ENCODE measurements at places on chromosomes 7 and 10.

DNA sequence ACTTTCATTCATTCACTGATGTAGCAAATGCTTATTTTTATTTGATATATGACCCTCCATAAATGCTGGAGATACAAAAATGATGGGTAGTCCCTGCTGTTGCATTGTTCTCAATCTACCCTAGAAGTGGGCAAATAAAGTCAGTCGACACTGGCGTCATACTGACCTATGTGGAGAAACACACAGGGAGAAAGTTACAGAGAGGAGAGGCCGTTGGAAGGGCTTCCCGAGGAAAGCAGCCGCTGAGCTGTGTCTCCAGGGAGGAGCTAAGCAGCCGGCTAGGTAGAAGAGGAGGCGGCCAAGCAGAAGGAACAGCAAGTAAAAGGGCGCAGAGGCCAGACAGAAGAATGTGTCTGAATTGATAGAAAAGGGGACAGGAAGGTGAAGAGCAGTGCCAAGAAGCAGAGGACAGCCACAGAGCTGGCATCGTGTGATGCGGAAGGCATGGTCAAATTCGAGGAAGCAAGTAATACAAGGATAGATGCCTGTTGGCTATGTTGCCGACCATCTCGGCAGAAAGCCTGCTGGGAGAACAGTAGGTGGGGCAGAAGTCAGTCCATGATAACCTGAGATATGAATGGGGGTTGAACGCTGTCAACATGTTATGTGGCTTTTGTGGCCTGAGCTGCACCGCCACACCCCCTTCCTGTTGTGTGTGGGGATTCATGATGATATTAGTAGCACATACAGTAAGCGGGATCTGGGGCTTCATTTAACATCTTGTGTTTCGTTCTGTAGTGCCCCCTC is 25.9 kb downstream of the ST8SIA6 start:
- peak; percentile 54 for DNase-seq

GRCh38 chr7:80860554-80860953 is 58.3 kb downstream of the SEMA3C start:
- no peak for DNase-seq

DNA sequence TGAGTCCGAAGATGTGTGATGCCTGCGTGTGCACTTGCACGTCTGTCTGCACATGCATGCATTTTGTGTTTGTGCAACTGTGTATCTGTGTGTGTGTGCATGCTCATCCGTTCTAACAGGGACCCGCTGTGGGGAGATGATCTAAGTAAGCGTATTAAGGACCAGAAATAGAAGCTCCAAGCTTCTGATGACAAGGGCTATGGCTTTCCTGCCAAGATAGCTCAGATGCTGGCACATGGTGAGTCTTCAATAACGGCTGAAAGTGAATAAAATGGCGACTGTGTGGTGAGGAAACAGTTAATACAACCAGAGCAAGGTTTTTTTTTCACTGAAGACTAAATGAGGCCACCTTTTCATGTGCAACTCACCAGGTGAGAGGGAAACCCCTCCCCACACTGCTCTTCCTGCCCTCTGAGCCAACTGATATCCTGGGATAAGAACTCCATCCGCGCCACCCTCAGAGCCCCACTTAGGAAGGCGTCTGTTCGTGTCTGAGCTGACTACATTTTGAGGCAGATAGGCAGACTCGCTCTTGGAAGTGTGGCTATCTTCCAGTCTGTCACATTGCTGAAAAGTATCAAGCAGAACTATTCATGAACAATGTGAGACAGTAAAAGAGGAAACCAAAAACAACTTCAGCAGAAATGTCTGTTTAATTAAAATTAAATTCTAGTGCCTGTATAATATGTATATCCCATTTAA is 47.4 kb upstream of the TCERG1L start:
- DNase-seq: no peak

- DNase-seq: no peak
Measured at GRCh38 chr7:3710531-3710930, 409.5 kb downstream of the SDK1 start.

GRCh38 chr10:8437896-8438295 is 383.4 kb downstream of the GATA3 start:
- DNase-seq: no peak

DNA sequence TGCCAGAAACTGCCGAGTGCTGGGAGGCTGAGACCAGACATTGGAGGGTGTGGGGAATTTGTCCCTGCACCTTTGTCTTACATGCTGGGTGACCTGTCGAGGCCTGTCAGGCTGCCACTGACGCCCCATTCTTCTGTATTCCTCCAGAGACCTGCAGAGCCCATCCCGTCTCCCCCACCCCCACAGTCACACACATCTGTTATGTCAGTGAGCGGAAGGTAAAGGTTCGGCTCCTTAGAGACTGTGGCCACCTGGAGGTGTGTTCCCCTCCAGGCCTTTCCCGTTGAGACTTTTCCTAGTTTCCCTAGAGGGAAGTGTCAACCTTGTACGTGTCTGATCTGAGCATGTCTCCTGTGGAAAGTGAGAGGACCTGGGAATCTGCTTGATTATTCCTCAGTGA is 84.5 kb downstream of the ATXN7L1 start:
- DNase-seq: no peak

- no peak for DNase-seq
Measured at GRCh38 chr7:77838929-77839491, 40.4 kb downstream of the PHTF2 start.

DNA sequence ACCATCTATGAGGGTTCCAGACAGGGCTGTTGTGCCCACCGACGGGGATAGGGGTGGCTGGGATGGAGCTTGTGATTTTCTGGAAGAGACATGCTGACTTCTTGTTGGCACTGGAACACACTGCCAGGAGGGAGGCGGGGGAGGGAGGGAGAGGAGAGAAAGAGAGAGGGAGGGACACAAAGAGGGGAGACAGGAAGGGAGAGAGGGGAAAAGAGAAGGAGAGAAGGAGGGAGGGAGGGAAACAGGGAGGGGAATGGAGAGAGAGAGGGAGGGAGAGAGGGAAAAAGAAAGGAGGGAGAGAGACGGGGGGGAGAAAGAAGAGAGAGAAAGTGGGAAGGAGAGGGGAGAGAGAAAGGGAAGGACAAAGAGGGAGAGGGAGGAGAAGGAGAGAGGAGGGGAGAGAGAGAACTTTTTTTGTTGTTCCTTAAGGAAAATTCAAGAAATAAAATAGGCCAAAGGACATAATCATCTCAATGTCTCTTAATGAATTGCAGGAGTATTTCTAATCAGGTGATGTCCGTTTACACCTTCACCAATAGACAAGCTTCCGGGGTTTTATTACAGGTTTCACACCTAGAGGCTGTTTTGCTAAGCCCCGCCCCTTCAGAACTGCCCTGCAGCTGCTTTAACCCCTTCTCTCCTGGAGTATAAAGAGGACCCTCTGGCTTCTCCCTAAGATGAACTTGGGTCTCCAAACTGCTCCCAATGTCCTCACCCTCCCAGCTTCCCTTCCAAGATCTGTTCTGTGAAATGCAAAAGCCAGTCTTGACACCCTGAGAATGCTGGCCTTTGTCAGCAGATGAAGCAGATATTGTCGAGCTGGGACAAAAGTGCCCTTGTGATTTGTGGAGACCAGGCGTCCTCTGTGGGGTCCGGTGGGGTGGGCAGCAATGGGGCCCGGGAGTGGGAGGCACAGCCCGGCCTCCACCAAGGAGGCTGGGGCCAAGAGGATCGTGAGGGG is 82.0 kb upstream of the GTF2IRD1 start:
- no peak for DNase-seq

DNA sequence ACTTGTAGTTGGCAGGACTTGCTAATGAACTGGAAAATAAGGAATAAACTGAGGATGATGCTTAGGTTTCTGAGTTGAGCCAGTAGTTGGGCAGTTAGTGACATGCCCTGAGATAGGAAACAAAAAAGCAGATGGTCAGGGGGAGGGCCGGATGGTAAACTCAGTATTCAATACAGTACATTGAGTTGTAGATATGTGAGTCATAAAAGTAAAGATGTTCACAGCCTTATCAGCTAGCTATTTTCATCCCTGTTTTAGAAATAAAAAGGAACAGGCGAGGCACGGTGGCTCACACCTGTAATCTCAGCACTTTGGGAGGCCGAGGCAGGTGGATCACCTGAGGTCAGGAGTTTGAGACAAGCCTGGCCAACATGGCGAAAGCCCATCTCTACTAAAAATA is 22.2 kb upstream of the NRBF2 start:
- DNase-seq: no peak

- no peak for DNase-seq
Measured at GRCh38 chr10:529468-530230, 159.8 kb downstream of the DIP2C start.

DNA sequence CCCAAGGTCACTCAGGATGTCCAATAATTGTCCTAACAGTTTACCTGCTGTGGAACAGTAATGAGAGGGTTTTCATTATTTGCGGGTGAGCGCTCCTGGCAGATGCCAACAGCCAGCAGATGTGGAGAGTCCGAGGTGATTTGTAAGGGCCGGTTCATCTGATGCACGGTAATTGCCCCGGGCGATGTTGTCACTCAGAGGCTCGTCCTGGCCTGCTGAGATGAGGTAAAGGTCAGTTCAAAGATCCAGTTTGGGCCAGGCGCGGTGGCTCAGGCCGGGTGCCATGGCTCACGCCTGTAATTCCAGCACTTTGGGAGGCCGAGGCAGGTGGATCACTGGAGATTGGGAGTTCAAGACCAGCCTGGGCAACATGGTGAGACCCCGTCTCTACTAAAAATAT is 16.9 kb downstream of the LHPP start:
- DNase-seq: no peak

- no peak for DNase-seq
Measured at GRCh38 chr10:35503578-35503977, 101.6 kb upstream of the GJD4 start.

DNA sequence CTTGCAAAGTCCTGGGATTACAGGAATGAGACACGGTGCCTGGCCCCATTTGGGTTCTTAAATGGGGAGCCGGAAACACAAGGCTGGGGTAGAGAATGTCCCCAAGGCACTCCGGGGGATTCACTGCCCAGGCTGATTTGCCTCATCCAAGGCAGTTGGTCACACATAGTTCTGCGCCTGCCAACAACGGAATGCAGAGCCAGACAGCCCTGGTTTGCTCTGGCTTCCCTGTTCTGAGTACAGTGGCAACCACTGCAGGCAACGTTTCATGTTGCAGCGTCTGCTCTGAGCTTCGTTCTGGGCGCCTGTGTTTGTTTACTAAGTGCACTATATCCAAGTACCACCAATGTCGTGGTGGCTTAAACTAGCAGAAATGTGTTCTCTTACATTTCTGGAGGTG is 61.7 kb upstream of the C1QL3 start:
- no peak for DNase-seq

GRCh38 chr7:120709972-120710320 is 148.0 kb downstream of the TSPAN12 start:
- DNase-seq: no peak

- DNase-seq: no peak
Measured at GRCh38 chr10:116281775-116282174, 8.8 kb upstream of the GFRA1 start.

- no peak for DNase-seq
Measured at GRCh38 chr7:23765943-23766342, 55.9 kb downstream of the STK31 start.

DNA sequence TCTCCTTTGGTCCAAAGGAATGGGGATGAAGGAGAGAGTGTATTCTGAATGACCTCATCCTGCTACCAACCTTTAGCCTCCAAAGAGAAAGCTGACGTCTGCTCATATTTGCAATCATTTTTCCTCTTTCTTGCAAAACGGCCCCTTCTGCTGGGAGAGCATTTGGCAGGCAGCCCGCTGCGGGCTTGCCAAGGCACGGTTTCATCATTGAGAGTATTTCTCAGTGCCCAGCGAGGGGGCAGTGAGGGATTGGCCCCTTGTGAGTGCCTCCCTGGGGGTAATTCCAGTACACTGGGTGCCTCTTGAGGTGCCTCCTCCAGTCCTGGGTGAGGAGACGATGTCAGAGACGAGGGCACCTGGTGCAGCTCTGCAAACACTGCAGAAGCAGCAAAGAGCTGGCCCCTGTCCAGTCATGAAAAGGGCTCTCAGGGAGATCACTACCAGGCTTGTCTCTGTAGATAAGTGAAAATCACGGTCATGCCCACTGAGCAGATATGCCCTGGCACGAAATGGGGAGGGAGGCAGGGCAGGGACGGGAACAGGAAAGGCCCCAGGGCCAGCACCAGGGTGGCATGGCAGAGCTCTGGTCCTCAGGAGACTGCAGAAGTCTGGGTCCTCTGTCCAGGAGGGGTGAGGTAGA is 48.7 kb upstream of the SHH start:
- no peak for DNase-seq

- DNase-seq: no peak
Measured at GRCh38 chr10:91201213-91201996, 19.1 kb upstream of the PCGF5 start.

DNA sequence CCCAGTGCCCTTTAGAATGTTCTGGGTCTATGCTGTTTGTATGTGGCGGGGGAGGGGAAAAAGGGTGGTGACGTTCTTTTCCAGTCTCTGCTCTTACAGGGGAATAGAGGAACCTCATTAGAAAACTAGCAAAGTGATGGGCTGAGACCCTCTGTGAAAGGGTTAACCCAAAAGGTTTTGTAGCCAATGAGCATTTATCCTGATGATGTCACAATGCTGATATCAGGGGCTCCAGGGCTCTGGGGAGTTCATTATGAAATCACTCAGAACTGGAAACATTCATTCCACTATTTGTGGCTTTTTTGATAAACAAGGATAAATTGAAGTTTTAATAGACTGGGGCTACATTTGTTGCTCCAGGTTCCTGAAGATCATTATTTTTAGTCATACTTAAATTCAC is 71.7 kb downstream of the ARID5B start:
- DNase-seq: no peak

GRCh38 chr10:36789974-36790373 is 335.4 kb upstream of the ANKRD30A start:
- DNase-seq: no peak

DNA sequence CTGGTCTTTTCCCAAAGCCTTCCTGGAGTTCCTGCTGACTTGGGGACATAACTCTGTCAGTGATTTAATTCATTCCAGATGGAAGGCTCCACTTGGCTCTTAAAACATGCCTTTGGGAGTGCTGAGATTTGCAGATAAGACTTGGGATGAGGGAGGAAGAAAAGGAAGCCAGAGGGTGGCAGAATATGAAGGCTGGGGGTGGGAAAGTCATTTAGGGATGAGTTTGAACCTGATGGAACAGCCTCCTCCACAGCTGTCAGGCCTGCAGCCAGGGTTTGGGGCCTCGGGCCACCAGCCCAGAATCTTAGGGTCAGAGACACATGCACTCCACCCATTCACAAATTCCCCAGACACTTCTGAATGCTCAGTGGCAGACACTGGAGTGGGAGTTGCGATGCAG is 28.4 kb upstream of the EIF5AL1 start:
- DNase-seq: no peak

Data from activated CD4-positive, CD25-positive, alpha-beta regulatory T cell treated with anti-CD3 and anti-CD28 coated beads, Interleukin-2, amount 50 U/mL, for 72 hours (primary cell).